Endothelial cell of umbilical vein (primary cell): ENCODE measurements at places on chromosomes 5 and 9.

- no peak for DNase-seq
These were observed 490.3 kb downstream of the ARHGEF28 start for GRCh38 chr5:74116266-74116665.

DNA sequence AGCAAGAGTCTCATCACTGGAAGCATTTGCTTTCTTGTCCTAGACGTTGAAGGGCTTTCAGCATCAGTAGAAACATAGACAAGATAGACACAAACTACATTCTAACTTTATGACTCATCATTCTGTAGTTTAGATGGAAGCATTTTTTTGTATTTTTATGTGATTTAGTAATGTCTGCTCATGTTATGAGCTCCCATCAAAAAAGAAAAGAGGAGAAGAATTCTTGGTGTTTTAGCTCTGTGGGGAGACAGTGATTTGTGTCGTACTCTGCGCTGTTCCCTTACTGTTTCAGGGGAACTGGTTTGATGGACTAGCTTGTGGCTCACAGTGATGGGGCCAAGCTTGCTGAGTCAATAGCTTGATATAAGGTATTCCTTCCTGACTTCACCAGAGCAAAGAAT is 159.2 kb upstream of the WWC1 start:
- DNase-seq = no peak

- no peak for DNase-seq
These were observed 64.4 kb upstream of the CACNA1B start for GRCh38 chr9:137813167-137813566.

- DNase-seq = peak; percentile 59
These were observed 407.7 kb downstream of the PDE4D start for GRCh38 chr5:59485629-59486439.

DNA sequence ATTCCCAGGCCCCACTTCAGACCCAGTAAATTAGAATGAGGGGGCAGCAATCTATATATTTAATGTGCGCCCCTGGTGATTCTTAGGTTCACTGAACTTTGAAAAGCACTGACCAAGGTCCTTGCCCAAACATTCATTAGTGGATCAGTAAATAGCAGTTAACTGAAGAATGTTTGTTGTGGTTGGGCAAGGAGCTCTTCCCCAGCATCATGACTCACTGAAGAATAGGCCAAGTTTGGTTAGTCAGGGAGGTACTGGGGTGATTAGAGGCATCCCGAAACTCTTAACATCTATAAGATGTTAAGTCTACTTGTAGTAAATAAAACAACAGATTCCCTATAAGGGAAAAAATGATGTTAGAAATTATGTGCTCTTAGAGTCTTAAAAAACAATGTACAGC is 833 bp upstream of the MROH2B start:
- DNase-seq = no peak

DNA sequence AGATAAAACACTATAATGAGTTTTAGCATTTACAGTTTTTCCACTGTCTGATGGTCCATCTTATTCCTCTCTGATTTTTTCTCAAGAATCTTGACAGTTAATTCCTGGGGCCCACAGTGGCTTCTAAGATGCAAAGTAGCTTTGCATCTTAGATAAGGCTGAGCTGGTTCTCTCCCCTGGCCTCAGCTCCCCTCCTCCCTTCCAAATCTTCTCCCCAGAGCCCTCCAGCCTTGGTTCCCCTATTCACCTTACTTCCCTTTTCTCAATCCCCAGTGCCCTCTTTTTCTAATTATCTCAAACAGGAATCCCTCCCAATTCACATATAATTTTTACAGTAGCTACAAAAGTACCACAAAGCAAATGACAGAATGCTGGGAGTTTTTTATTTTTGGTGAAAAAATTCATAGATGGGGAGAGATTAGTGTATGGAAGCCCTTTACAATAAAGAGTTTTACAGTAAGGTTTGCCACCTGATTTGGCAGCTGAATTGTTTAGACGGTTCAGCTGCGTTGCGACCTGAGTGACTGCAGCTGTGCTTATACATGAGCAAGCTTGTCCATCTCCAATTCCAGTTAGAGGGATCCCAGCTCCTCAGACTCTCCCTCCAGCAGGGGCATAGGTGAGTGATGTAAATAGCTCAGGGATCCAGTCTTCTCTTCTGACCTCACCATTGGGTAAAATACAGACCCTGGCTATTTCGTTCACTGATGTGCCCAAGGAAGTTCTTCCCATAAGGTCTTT is 51.4 kb upstream of the CKMT2 start:
- no peak for DNase-seq
